ENCODE measurements at places on chromosomes 12 and 14.

GRCh38 chr12:122395319-122395718 is 27.1 kb downstream of the CLIP1 start:
- peak; percentile 51 for DNase-seq

- DNase-seq, result no peak
Measured at GRCh38 chr14:91417983-91418386, 365 bp upstream of the CCDC88C start.

DNA sequence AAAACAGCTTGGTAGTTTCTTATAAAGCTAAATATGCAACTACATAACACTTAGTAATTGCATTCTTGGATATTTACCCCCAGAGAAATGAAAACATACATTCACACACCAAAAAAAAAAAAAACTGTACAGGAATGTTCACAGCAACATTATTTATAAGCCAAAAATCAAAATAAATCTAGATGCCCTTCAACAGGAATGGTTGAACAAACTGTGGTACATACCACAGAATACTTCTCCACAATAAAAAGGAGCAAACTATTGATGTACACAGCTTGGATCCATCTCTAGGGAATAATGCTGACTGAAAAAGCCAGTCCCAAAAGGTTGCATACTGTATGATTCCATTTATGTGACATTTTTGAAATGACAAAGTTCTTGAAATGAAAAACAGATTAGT is 62.1 kb upstream of the SLC38A4 start:
- no peak for DNase-seq

GRCh38 chr12:22054155-22054554 is 8.1 kb downstream of the CMAS start:
- no peak for DNase-seq

DNA sequence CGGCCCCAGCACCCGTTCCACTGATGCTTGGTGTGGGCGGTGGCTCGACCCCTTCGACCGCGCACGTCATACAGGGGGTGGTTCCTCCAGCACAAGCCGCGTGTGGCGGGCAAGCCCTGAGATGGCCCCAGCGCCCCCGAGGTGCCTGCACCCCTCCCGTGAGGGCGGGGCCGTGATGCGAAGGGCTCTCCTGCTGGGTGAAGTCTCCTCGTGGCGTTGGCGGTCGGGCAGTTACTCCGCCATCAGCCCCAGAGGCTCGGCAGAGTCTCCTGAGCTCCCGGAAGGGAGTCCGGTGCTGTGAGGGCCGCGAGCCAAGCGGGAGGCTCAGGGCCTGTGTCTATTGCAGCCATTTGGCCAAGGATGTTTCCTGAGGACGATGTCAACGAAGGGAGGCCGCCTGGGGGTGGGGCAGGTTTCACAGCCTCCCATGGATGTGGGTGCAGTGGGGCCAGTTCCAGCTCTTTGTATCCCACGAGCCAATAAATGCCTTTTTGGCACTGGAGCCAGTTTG is 78.1 kb upstream of the GALNT9 start:
- DNase-seq, result peak; percentile 72

DNA sequence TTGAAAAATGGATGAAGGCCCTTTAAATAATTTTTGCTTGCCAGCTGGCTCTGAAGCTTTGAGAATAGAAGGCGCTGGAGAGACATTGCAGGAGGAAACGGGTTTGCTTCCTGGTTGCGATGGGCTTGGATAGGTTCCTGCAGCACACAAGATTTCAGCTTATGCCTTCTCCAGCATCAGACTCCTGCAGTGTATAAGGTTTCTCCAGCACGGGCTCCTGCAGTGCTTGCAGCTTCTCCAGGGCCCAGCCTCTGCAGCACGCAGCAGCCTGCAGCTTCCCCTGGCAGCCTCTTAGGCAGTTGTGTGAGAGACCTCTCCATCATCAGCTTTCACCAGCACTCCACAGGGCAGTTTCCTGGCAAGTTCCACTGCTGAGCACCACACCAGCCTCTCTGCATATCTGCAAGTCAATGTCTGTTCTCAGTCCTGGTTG is 78.7 kb upstream of the ZDHHC17 start:
- peak; percentile 91 for DNase-seq

- no peak for DNase-seq
Measured at GRCh38 chr12:132326646-132327045, 2.7 kb downstream of the GALNT9 start.

DNA sequence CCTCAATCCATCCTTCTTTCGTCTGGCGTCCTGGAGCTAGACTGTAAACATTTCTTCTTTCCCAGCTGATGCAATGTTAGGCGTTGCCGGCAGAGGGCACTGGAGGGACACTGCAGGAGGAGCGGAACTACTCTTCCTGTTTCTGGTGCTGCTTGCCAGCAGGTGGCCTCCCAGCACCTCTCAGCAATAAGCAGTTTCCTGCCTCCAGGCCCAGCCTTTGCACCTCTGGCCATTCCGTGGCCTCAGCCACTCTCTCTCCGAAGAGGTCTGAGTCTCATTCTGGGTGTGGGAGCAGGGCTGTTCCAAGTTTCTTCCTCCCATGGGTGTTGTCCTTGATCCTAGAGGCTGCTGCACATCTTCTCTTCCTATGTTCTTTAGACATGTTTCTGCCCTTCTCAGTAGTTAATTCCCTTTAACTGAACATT is 7.5 kb upstream of the ASPG start:
- peak; percentile 88 for DNase-seq

DNA sequence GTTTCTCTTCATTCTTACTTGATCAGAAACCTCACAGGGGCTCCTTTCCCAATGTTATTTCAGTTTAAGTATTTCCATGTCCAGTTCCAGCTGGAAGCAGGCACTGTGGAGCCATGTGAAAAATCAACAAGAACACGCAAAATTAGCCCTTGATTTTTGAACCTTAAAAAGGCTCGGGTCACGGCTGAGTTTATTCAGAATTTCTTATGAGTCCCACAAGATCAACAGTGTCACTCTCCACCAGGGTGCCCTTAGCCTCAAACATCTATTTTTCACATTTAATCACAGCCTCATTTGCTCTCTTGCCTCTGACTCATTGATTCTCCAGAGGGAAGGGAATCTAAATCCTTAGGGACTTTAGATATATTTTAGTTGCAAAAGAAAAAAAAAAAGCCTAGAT is 157.7 kb upstream of the AVPR1A start:
- peak; percentile 59 for DNase-seq

DNA sequence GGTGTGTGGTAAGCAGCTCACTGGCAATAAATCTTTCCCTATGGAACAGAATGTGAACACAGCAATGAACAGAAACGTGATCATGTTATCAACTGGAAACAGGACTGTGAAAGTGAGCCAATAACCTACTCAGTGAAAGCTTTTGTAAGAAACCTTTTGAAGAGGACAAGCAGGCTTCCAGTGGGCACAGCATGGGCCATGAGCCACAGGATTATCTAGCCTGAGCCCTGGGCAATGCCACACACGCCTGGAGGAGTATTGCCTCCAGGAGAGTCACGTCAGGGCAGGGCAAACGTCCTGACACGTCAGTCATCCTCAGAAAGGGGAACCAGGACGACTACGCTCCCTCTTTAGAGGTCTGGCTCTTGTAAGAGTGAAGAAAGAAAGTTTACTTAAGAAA is 32.3 kb downstream of the NRDE2 start:
- no peak for DNase-seq

GRCh38 chr12:95972832-95973456 is 23.2 kb downstream of the HAL start:
- no peak for DNase-seq

DNA sequence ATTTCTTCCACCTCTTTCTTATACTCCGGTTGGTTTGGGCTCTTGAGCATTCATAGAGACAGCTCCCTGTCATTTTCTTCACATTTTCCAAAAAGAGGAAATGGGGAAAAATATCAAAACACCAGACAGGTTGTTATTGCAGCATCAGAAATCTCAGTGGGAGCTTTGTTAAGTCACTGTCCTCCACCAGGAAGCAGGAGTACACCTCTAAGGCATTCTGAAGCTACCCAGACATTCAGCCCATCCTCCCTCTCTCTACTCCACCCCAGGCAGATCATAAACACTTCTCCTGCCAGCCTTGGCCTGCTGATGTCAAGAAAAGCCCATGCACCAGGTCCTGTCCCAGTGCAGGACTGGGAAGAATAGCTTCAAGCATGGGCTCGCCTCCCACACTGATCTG is 1198.3 kb downstream of the VRK1 start:
- no peak for DNase-seq

- DNase-seq, result no peak
Measured at GRCh38 chr12:123251403-123252076, 18.3 kb downstream of the MTRFR start.

DNA sequence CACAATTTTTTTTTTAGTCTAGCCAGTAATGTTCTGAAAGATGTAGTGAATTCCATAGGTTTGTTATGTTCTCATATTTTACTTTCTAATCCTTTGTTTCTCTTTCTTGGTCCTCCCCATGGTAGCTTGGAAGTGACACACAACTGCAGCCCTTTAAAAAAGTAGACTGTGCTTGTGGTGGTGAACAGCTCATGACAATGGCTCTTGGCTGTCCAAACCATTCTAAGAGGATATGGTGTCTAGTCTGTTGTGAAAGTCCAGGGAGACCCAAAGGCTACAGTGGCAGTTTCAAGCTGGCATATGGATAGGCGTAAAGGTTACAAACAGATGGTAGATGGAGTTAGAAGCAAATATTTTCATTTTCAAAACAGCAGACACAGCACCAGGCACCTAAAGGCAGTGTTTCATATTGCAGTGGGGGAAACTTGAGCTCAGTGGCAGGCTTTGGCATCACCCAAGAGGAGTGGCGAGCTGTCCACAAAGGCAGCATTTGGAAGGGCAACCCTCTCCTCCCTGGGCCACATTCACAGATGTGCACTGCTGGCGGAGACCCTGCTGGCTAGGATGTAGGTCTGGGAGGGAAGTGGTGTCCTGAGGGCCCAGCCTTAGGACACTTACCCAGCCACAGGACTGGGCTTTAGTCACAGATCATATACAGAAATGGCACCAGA is 102.1 kb downstream of the DYRK2 start:
- DNase-seq, result no peak

DNA sequence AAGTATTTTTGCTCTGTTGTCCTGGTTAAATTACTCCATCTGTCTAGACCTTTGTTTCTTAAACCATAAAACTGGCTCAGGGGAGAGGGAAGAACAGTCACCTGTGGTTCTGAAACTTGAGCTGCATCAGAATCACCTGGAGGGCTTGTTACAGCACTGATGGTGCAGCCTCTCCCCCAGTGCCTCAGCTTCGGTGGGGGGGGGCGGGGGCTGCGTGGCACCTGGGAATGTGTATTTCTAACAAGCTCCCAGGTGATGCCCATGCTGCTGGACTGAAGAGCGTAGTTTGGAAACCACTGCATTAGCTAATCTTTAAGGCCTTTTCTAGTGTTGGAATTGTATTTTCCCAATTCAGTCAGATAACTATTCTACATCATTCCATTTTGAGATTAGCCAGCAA is 42.7 kb downstream of the GPHB5 start:
- no peak for DNase-seq

DNA sequence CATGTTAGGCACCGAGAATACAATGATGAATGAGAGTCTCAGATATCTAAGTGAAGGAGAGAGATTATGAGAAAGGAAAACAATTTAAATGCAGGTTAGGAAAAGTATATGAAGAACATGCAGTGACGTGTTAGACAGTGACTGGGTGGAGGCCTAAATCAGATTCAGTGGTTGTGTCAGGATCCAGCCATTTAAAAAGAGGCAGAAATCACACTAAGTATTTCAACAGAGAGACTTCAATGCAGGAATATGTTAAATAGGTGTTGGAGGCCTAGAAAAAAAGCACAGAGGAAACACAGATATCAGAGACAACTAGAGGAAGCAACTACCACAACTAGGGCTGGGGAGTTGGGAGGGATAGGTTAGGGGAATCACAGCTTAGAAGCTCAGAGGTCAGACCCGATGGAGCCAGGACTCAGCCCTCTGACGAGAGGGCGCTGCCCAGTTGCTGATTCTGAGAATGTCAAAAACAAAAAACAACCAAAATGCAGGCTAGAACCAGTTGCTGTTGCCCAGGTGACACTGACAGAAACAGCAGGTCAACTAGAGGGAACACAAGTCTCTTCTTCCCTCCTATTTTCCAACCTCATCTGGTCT is 3.0 kb upstream of the GARIN2 start:
- DNase-seq, result no peak

- no peak for DNase-seq
Measured at GRCh38 chr14:77961847-77962580, 162.1 kb downstream of the ADCK1 start.

DNA sequence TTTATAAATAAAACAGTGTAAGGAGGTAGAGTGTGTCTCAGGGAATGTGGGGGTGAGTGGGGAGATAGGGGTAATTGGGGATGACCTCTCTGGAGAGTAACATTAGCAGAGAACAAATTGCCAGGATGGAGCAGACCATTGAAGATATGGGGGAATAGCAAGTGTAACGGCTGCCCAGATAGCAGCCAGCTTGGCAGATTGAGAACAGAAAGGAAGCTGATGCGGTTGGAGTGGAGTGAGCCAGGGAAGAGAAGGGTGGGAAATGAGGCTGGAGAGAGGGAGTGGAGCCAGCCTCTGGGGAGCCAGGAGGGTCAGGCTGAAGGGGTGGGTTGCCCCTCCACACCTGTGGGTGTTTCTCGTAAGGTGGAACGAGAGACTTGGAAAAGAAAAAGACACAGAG is 5.6 kb upstream of the ADCK1 start:
- no peak for DNase-seq

- no peak for DNase-seq
Measured at GRCh38 chr12:12378616-12379015, 21.7 kb downstream of the BORCS5 start.

DNA sequence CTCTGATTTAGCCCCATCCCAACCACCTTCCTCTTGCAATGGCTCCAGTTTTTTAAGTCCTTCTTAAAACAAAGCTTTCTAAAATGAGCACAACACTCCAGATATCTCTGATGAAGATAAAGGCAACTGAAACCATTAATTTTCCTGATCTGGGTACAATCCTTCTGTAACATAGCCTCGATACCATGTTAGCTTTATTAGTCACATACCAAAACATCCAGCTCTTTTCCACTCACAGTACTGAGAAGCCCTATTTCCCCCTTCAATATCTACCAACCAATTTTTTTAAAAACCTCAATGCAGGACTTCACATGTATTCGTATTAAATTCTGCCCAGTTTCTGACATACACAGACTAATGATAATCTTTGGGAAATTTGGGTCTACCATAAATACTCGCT is 105.9 kb downstream of the MED13L start:
- no peak for DNase-seq

DNA sequence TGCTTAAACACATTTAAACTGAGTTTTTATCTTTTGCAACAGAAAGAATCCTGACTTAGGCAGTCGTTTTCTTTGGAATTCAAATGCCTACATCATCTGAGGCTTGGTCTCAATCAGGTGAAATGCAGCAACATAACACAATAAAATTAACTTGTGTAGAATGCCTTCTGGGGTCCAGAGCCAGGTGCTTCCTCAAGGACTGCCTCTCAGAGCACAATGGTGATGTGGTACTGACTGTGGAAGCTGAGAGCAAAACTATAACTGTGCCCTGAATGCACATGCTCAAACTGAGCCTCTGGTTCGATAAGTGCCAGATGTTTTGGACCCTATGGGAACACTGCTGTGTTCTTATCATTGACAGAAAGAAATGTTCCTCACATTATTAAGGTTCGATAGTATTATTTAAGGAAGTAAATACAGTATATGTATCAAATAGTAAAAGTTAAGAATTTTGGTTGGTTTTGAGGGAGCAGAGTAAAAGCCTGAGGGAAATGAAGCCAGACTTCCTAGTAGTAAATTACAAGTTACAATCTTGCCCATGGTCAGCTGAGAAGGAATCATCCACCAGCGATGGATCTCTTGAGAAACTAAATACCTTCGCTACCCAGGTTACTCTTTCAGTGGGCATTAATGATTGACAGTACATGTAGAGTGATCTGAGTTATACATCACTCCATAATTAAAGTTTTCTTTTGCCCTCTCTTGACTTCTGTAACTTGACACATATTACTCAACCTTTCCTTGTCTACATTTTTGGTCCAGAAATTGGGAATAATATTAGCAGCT is 122.9 kb upstream of the ATP2B1 start:
- DNase-seq, result no peak

Data from muscle of back (tissue), 13 donors.